ENCODE measurements at places on chromosomes 2 and 18.

GRCh38 chr2:22788749-22789327 is 596.1 kb upstream of the KLHL29 start:
- no peak for DNase-seq

DNA sequence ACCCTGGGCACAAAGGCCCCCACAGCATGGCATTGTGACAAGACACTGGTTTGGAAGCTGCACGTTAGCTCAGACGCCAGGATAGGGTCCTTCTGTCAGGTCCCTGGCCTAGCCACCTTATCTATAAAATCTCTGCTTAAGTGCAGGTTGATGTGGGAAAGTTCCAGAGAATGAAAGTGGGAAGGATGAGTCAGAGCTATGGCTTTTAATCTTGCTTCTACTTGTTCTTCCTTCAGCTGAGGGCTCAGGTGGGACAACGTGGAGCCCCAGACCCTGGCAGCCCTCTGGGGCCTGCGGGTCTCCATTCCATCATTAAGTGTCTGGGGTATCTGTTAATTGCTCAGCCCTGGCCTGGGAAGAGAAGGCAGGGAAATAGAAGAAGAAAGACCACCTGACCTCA is 64.5 kb downstream of the CELF4 start:
- no peak for DNase-seq

- DNase-seq, result peak; percentile 79
Measured at GRCh38 chr2:86105252-86105968, at the start of gene POLR1A. Gene POLR1A (minus strand): TSS chr2:86105886. CDS start chr2:86105776, 110 bp downstream.

- DNase-seq, result no peak
Measured at GRCh38 chr2:5674026-5674340, 18.2 kb upstream of the SOX11 start.

GRCh38 chr2:211248841-211249240 is 692.4 kb downstream of the CPS1 start:
- no peak for DNase-seq

DNA sequence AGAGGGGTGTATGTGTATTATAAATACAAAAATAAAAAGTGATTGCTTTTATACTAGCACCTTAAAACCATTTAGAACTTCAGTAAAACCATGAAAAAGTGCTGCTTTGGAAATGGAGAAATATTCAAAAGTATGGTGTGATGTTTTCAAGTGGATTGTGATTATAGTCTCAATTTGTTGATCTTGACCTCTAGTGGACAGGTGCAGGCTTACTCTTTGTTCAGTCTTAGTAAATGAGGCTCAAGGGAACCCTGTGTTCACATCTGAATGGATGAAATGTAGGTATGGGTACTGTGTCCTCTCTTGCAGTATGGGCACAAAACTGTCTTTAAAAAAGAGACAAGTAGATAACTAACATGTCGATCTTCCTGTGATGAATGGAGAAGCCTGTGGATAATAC is 145.8 kb downstream of the MCFD2 start:
- no peak for DNase-seq

DNA sequence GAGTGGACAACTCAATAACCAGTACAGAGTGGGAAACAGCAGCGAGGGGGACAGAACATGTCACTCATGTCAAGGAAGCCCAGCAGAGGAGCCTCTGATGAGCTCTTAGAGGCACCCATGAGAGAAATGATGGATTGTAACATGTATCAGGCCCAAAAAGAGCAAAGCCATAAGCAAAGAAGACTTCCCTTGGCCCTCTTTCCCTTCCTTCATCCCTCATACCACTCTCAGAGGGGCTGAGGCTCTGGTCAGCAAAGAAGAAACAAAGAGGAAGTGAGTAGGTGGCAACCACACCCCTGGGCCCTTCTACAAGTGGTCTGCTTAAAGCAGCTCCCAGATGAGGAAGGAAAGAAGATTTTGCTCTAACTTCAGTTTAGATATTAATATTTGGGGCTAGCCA is 112.8 kb downstream of the CDC42EP3 start:
- DNase-seq, result no peak

- no peak for DNase-seq
Measured at GRCh38 chr2:188089901-188090300, 201.8 kb upstream of the GULP1 start.

- DNase-seq, result no peak
Measured at GRCh38 chr2:238486123-238486848, 59.6 kb downstream of the ASB1 start.

- DNase-seq, result no peak
Measured at GRCh38 chr2:183998041-183998796, 600.1 kb upstream of the ZNF804A start.

DNA sequence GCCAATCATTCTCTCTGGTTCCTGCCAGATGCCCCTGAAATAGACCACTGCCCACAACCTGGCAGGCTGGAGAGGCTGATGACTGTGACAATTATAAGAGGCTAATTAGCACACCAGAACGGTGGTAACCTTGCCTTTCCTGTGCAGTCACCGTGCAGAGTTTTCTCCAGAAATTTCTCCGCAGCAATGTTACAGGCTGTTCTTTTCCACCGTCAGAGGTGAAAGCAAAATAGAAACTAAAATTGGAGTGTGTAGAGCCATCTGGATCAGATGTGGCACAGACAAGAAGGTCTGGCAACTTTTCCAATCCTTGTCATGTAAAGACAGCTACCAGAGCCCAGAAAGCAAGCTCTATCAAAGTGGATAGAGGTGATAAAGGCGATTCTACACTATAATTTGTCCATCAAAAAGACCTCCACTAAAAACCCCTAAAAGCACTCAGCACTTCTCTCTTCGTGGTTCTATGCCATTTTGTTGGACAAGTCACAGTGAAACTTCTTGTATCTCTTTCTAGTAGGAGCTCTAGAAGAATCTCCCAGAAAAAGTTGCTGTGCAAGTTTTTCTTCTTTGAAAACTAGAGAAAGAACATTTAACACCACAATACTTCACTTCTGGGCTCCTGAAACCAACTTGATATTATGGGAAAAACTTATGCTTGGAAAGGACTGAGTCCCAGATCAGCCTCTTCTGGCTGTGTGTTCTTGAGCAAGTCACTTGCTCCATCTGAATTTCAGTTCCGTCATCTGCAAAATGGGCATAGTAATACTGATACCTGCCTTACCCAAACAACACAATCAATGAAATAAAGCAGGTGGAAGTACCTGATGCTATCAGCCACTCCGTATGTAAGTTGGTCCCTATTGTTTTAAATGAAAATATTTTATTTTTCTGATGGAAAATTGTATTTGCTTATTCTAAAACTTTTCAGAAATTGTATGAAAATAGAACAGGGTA is 295.6 kb upstream of the DLGAP1 start:
- no peak for DNase-seq

GRCh38 chr2:219167997-219168396 is 1.8 kb downstream of the SLC23A3 start:
- no peak for DNase-seq

- no peak for DNase-seq
Measured at GRCh38 chr2:217905395-217905794, 97.4 kb downstream of the TNS1 start.

DNA sequence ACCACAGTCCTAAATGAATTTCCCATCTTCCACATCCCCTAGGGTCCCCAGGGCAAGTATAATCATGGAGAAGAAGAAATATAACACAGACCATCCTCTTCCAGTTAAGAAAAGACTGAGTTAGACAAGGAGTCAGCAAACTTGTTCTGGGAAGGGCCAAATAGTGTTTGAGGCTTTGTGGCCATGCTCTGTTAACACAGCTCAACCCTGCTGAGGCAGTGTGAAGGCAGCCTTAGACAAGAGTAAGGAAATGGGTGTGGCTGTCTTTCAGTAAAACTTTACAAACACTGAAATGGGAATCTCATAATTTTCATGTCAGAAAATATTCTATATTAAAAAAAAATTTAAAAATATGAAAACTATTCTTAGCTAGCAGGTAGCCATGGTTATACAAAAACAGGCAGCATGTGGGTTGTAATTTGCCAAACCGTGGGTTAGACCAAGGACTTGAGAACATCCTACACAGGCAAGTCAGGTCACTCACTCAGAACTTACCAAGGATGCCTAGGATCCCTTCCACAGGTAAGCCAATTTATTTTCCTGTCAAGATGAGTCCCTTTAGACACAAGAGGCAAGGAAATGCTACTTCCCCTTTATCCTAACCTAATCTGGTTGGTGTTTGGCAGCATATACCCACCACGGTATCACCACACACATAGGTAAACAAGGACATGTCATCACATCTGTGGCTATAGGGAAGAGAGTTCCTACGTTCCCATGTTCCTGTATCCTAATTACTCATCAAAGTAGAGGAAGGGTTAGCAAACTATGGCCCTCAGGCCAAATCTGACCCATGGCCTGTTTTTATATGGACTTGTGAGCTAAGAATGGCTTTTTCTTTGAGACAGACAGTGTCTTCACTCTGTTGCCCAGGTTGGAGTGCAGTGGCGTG is 31.9 kb downstream of the C2orf74 start:
- DNase-seq, result no peak

DNA sequence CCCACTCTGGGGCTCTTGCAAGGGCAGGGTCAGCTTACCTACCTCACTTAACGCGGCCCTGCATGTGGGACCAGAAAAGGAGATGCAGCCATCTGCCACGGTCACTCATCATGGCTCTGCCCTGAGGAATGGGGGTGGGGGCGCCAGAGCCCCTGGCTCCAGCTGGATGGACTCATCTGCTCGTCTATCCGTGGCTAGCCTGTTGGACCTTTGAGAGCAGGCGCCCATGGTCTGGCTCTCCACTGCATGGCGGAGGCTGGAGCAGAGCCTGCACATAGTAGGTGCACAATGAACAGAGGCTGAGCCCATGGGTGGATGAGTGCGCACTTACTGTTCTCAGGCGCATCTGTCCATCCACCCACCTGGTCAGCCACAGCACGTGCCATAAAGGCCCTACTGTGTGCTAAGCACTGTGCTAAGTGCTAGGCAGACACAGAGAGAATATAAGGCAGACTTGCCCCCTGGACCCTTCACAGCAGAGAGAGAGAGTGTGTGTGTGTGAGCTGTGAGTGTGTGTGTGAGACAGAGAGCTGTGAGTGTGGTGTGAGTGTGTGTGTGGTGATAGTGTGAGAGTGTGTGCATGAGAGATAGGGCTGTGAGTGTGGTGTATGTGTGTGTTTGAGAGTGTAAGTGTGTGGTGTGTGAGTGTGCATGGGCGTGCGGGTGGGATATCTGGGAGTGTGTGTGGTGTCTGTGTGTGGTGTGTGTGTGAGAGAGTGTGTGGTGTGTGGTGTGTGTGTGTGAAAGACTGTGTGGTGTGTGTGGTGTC is 151.3 kb downstream of the TFCP2L1 start:
- DNase-seq, result no peak

DNA sequence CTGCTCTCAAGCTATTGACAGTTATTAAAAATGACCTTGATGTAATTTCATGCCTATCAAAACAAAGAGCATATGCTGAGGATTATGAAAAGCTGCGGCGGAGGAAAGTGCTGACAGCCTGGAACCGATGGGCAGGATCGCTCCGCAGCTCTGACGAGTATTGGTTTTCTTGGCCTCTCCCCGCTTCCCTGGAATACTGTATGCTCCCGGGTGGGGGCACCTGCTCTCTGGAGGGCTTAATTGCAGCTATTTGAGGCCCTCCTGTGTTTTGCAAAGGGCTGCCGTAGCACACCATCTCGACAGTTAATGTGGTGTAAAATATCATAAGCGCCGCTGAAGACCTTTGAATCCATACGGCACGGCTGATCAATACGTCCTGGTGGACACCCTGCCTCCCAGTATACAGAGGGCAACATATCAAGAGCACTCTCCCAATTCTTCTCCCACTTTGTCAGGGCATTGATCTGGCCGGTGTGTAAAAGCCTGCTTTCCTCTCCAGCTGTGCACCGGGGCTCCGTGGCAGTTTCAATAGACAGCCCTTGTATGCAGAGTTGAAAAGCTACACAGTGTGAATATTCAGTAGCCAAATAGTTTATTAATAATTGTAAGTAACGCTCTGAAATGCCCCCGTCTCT is 662.4 kb downstream of the GALR1 start:
- DNase-seq, result no peak

- DNase-seq, result no peak
Measured at GRCh38 chr2:157820193-157820592, 55.9 kb downstream of the ACVR1 start.

All from HFF-Myc (cell line).